Fibroblast of the aortic adventitia (primary cell): ENCODE measurements at places on chromosomes 7 and 10.

- peak; percentile 40 for DNase-seq
Measured at GRCh38 chr7:157690833-157691585, 354.2 kb downstream of the DNAJB6 start.

GRCh38 chr7:115701141-115701540, 329.4 kb downstream of the TFEC start:
- DNase-seq: peak; percentile 23

DNA sequence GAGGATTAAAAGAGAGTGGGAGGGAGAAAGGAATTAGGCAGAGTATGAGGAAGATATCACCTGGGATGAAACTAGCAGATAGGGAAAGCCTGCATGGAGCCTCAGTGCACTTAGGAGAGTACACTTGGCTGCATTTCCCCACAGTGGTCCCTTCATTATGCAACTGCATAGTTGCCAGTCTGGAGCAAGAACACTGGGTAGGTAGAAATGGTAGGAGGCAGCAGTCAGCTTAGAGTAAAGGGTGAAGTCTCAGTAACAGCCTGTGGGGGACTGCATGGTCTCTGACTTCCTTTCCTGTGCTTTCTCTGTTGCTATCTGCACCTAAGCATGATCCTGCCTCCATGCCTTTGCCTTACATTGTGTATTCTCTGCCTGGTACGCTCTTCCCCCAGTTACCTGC, 14.0 kb upstream of the PCGF5 start:
- DNase-seq: no peak

DNA sequence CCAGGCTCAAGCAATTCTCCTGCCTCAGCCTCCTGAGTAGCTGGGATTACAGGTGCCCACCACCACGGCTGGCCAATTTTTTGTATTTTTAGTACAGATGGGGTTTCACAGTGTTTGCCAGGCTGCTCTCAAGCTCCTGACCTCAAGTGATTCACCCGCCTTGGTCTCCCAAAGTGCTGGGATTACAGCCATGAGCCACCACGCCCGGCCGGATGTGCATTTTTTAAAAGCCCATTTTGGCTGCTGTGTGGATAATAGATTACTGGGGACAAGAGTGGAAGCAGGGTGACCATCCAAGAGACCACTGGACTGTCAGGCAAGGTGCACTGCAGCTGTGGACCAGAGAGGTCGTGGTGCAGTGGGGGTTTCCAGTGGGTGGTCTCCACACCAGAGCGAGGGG, 21.4 kb downstream of the HKDC1 start:
- DNase-seq: peak; percentile 56
